ENCODE measurements at places on chromosomes 1 and 21.

DNA sequence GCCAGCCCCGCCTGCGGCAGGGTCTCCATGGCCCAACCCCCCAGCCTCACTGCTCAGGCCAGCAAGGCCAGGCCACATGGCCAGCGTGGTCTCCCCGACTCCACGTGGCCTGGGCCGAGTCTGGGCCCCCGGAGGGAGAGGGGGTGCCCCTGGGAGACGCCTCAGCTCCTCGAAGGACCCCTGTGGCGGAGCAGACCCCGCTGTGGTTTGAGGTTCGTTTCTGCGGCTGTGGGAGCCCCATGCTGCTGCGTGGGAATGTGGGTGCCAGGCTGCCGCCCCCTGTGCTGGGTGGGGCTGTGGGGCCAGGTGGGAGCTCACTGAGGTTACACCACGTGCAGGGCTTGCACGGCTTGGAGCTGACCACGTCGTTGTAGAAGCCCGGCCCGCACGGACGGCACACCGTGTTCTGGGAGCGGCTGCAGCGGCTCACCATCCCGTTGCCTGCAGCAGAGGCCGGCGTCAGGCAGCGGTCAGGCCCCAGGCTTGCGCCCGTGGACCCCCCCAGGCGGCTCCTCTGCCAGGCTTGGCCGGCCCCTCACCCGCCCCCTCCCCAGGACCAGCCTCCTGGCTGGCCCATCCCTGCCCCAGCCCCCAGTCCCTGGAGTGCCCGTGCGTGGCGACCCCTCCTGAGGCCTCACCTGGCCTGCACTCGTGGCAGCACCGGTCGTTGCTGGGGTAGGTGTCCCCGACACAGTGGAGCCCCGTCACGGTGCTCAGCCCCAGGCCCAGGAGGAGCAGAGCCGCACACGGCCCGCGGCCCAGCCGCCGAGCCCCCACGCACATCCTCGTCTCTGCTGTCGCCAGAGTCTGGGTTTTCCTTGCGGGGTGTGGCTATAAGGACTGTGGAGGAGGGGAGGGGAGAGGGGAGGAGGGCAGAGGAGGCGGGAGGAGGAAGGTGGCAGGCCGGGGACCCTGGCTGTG, at the start of gene TNFRSF4:
Gene TNFRSF4, minus strand, starts transcription at position 809 of the 921 bp plus-strand sequence. Its CDS starts 26 bp downstream, at position 783.
- H3K4me1 ChIP-seq: peaks cover 4% of the 10 kb centered on the region
- no peaks in the 10 kb centered on the region for H3K36me3 ChIP-seq
- H3K27me3 ChIP-seq: peaks cover 25% of the 10 kb centered on the region

DNA sequence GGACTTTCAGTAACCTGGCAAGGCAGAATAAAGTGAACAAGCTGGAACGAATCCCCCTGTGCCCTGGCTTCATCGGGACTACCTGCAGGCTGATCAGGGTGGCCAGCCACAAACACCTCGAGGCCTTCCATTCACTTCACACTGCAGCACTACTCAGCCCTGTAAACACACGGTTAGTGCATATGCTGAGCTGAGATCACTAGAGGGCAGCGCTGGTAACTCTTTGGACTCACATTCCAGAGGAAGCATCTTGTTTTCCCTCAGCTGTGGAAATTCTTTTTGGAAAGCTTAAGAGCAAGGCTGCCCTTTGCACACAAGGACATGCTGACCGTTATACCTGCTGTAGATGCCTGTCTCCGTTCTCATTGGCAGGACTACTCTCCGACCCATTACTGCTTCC, 32.1 kb downstream of the PCSK9 start:
- DNase-seq: no peak
- H3K4me3 ChIP-seq: no peak overlapping the region
- H3K27ac ChIP-seq: no peak overlapping the region

GRCh38 chr1:234745844-234746797, 136.1 kb upstream of the IRF2BP2 start:
- no peak overlapping the region for H3K4me3 ChIP-seq
- no peak overlapping the region for H3K27ac ChIP-seq
- no peaks in the 10 kb centered on the region for H3K27me3 ChIP-seq
- H3K36me3 ChIP-seq: no peaks in the 10 kb centered on the region
- peaks cover 13% of the 10 kb centered on the region for H3K4me1 ChIP-seq

- peak; percentile 82 for DNase-seq
- peaks cover 15% of the 10 kb centered on the region for H3K36me3 ChIP-seq
- peak overlapping the region; percentile 58 for H3K4me3 ChIP-seq
- no peaks in the 10 kb centered on the region for H3K27me3 ChIP-seq
These were observed 338 bp upstream of the TOR1AIP1 start for GRCh38 chr1:179881642-179882252.

GRCh38 chr1:48785869-48786268, 9.2 kb upstream of the BEND5 start:
- H3K27me3 ChIP-seq: no peaks in the 10 kb centered on the region
- H3K4me1 ChIP-seq: no peaks in the 10 kb centered on the region
- H3K4me3 ChIP-seq: no peak overlapping the region
- H3K36me3 ChIP-seq: no peaks in the 10 kb centered on the region
- DNase-seq: no peak
- no peak overlapping the region for H3K27ac ChIP-seq

DNA sequence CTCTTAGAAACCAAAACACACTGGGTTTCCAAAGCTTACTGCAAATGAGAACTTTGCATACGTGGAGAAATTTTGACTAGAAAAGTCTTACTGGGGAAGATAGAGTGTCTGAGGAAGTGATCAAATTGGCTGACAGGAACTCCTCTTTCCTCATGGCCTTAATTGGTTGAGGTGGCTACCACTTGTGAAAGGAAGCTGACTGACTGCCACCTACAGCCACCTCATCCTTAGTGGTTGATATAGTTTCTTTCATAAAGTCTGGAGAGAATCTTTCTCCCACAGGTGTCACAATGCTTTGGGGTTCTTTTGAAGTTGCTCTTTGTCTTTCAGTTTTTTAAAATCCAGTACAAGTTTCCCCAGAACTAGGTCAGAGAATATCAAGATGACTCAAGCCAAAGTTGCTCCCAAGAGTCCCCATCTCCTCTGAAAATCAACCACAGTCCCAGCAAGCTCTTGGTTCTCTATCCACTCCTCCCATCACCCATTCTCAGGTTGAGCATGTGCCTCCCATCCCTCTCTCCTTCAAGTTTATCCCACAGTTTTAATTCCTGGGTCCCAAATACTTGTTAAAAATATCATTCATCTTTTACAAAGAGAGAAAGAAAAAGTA, 43.3 kb downstream of the GPR88 start:
- no peak for DNase-seq
- no peaks in the 10 kb centered on the region for H3K4me1 ChIP-seq
- no peak overlapping the region for H3K4me3 ChIP-seq
- H3K27me3 ChIP-seq: no peaks in the 10 kb centered on the region
- no peaks in the 10 kb centered on the region for H3K36me3 ChIP-seq
- no peak overlapping the region for H3K27ac ChIP-seq

GRCh38 chr1:223641523-223642039, 23.9 kb downstream of the CAPN8 start:
- H3K4me1 ChIP-seq: peaks cover 30% of the 10 kb centered on the region
- no peak overlapping the region for H3K4me3 ChIP-seq
- peak; percentile 80 for DNase-seq
- H3K36me3 ChIP-seq: no peaks in the 10 kb centered on the region

GRCh38 chr1:27394282-27394658, 1.8 kb downstream of the GPR3 start:
- no peaks in the 10 kb centered on the region for H3K36me3 ChIP-seq
- peaks cover 16% of the 10 kb centered on the region for H3K4me1 ChIP-seq
- no peak for DNase-seq
- H3K27me3 ChIP-seq: peaks cover 7% of the 10 kb centered on the region
- no peak overlapping the region for H3K4me3 ChIP-seq

DNA sequence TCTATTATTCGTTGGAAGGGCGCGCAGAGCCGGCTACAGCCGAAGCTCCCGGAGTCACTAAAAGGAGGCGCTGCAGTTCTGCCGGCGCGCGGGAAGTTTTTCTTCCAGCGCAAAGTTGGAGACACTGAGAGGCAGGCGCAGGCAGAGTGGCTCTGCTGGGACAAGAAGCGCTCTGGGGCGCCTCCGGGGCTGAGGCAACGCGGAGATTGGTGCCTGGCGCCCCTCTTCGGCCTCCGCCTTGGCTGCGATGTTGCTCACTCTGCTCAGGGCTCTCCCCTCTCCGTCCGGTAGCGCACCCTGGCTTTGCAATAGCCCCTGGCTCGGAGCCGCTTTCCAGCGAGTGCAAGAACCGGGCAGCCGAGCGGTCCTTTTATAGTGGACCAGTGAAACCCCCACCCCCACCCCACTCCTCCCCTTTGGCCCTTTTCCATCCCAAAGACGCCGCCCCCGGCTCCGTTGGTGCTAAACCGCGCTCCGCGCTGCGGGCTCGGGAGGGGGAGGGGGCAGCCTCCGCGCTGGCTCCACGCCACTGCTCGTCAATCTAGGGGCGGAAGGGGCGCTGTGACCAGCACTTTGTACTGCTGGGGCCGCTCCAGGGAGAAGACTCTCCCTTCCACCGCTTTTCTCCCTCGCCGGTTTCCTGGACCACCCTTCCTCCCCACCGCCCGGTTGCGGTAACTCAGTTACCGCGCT, at the start of gene ADAMTS1:
Gene ADAMTS1, minus strand, starts transcription at position 344 of the 693 bp plus-strand sequence. CDS start 455 bp downstream, outside the sequence.
- no peaks in the 10 kb centered on the region for H3K36me3 ChIP-seq
- H3K27me3 ChIP-seq: peaks cover 69% of the 10 kb centered on the region
- DNase-seq: peak; percentile 76

DNA sequence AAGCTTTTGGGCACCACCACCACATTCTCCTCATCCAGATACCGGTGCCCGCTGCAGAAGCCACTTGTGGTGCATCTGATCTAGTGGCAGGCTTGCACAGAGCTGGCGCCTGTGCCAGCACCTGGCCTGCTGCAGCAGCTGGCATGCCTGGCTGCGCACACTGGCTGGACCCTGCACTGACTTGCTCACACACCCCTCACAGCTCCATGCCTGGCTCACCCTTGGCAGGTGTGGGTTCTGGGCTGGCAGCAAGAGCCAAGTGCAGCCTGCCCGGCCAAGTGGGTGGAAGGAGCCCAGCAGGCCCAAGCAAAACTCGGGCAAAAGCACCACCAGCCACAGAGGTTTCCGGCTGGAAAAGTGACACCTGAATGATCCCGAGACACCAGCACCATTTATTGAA, 315.7 kb upstream of the RRP15 start:
- H3K4me3 ChIP-seq: no peak overlapping the region
- H3K36me3 ChIP-seq: no peaks in the 10 kb centered on the region
- H3K27ac ChIP-seq: no peak overlapping the region

GRCh38 chr1:197195100-197195499, 48.6 kb upstream of the ASPM start:
- no peak overlapping the region for H3K27ac ChIP-seq
- peaks cover 32% of the 10 kb centered on the region for H3K4me1 ChIP-seq
- H3K27me3 ChIP-seq: no peaks in the 10 kb centered on the region
- no peak for DNase-seq

DNA sequence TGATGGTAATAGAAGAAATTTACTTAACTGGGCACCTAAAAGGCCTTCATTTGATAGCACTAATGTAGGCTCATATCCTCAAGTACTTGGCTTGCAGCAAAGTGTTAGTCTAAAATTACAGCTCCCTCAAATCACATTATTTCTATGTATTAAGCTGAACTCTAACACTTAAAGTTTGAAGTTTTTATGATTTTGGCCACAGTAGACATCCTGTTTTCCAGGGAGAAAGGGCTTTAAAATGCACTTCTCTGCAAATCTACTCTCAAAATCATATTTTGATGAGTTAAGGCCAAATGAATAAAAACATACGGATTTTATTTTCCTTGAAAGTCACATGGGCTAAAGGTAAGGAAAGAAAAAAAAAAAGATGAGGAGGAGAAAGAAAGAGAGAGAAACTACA, 575.5 kb downstream of the PLPP3 start:
- H3K27ac ChIP-seq: no peak overlapping the region
- H3K36me3 ChIP-seq: no peaks in the 10 kb centered on the region
- no peaks in the 10 kb centered on the region for H3K4me1 ChIP-seq
- no peak for DNase-seq

DNA sequence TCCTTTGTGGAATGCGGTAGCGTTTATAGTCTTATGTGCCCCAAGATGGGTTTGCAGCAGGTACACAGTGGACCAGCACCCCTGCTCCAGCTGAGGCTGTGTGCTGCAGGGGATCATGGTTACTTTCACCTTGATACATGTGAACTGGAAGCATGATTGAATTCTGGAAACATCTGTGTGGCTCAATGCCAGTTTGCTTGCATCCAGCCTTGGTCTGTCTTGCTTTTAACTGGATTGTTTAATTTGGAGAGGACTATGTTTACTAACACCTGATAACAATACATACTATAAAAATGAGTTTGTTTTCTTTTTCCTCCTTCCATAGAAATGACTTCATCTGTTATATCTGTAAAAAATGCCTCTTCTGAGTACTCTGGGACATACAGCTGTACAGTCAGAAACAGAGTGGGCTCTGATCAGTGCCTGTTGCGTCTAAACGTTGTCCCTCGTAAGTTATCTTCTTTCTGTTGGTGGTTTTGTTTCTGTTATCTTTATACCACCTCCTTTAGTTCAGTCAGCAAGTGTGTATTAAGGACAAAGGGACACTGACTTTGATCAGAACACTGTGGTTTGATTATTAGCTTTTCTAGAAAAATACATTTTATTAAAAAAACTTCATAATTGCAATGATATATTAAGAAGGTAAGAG, 47.7 kb downstream of the CXADR start:
- DNase-seq: no peak
- H3K4me1 ChIP-seq: no peaks in the 10 kb centered on the region
- H3K27me3 ChIP-seq: no peaks in the 10 kb centered on the region

GRCh38 chr1:86498281-86498680, 29.6 kb downstream of the CLCA1 start:
- no peak overlapping the region for H3K27ac ChIP-seq
- H3K4me1 ChIP-seq: no peaks in the 10 kb centered on the region
- H3K36me3 ChIP-seq: no peaks in the 10 kb centered on the region

GRCh38 chr1:29903548-29904166, 667.3 kb downstream of the PTPRU start:
- H3K4me3 ChIP-seq: no peak overlapping the region
- no peak overlapping the region for H3K27ac ChIP-seq
- no peaks in the 10 kb centered on the region for H3K4me1 ChIP-seq
- H3K36me3 ChIP-seq: no peaks in the 10 kb centered on the region
- H3K27me3 ChIP-seq: peaks cover 20% of the 10 kb centered on the region

- no peak overlapping the region for H3K27ac ChIP-seq
- no peak for DNase-seq
- no peaks in the 10 kb centered on the region for H3K36me3 ChIP-seq
- no peaks in the 10 kb centered on the region for H3K27me3 ChIP-seq
These were observed 70.7 kb downstream of the RPE65 start for GRCh38 chr1:68379085-68379478.
